A549 treated with Mapracorat at 1 μM for 4 hours (cell line): ENCODE measurements at places on chromosomes 3 and 15. TPM values are rescaled to one million over a fixed set of nuclear protein-coding genes. Genes with fewer than 3 reads are reported as not detected.

Gene WDR93
- total RNA-seq, result 0.07 to 0.25 TPM (median 0.19 TPM) in 5 replicates

Gene SLITRK3
- not detected in 5 replicates for total RNA-seq

Gene PLCH1
- 0.71 to 1.1 TPM (median 0.82 TPM) in 5 replicates for total RNA-seq

Gene CHST13
- total RNA-seq, result 0.40 to 1.3 TPM (median 0.85 TPM) in 5 replicates

Gene MAP6D1
- total RNA-seq, result 3.6 to 7.8 TPM (median 7.2 TPM) in 5 replicates

Gene IP6K2
- 49.9 to 55.1 TPM (median 50.8 TPM) in 5 replicates for total RNA-seq

Gene REC114
- total RNA-seq, result not detected in 5 replicates

Gene EIF5A2
- 9.1 to 14.4 TPM (median 13.2 TPM) in 5 replicates for total RNA-seq

Gene SCG5
- total RNA-seq, result 1.9 to 2.4 TPM (median 2.3 TPM) in 5 replicates

Gene PTPRG
- total RNA-seq, result 1.9 to 2.9 TPM (median 2.4 TPM) in 5 replicates

Gene TM2D3
- 30.9 to 33.1 TPM (median 32.6 TPM) in 5 replicates for total RNA-seq

Gene NDN
- 0.08 to 0.13 TPM in 2 of 5 replicates, not detected in the others for total RNA-seq

Gene CEP97
- 3.1 to 5.6 TPM (median 4.7 TPM) in 5 replicates for total RNA-seq

Gene C3orf70
- total RNA-seq, result 0.02 to 0.05 TPM (median 0.04 TPM) in 3 of 5 replicates, not detected in the others

Gene TGM5
- not detected in 5 replicates for total RNA-seq

Gene DPPA4
- total RNA-seq, result not detected in 5 replicates

Gene RFTN1
- total RNA-seq, result 2.9 to 3.1 TPM (median 3.0 TPM) in 5 replicates

Gene SKOR1
- 0.04 to 0.07 TPM (median 0.05 TPM) in 3 of 5 replicates, not detected in the others for total RNA-seq

Gene RBPMS2
- 6.6 to 9.4 TPM (median 8.3 TPM) in 5 replicates for total RNA-seq

Gene GOLGA6L4
- total RNA-seq, result 0.29 to 1.3 TPM (median 0.87 TPM) in 5 replicates

Gene MESP2
- 0.27 to 0.72 TPM (median 0.46 TPM) in 5 replicates for total RNA-seq

Gene TFRC
- total RNA-seq, result 81.3 to 98.2 TPM (median 87.2 TPM) in 5 replicates

Gene CFAP44
- total RNA-seq, result 1.1 to 1.8 TPM (median 1.4 TPM) in 5 replicates

Gene HRH1
- total RNA-seq, result 5.7 to 8.7 TPM (median 7.3 TPM) in 5 replicates

Gene TUSC7
- not detected in 5 replicates for total RNA-seq

Gene ALS2CL
- total RNA-seq, result 6.8 to 10.5 TPM (median 7.9 TPM) in 5 replicates

Gene CNTN4
- total RNA-seq, result not detected in 5 replicates

Gene FBXW12
- total RNA-seq, result not detected in 5 replicates

Gene GHSR
- not detected in 5 replicates for total RNA-seq

Gene PLA1A
- total RNA-seq, result 0.26 to 0.80 TPM (median 0.40 TPM) in 5 replicates

Gene GNAT1
- total RNA-seq, result 0.05 to 0.31 TPM in 2 of 5 replicates, not detected in the others

Gene CLDN18
- not detected in 5 replicates for total RNA-seq
